ENCODE measurements at places on chromosomes 4 and X. TPM values are rescaled to one million over a fixed set of nuclear protein-coding genes. Genes with fewer than 3 reads are reported as not detected.
A peak's percentile ranks its signal among the peaks of the same experiment; 100 is the strongest.

USP17L13 gene
- polyA plus RNA-seq, result not detected

F11 gene
- polyA plus RNA-seq, result 12.9 TPM

PPP1R3F gene
- polyA plus RNA-seq, result 3.0 TPM

SHROOM3 gene
- polyA plus RNA-seq, result 14.4 TPM

SCD5 gene
- polyA plus RNA-seq, result 6.2 TPM

ARX gene
- polyA plus RNA-seq, result 0.21 TPM

ADRA2C gene
- 1.6 TPM for polyA plus RNA-seq

ERAS gene
- polyA plus RNA-seq, result not detected

XPNPEP2 gene
- 0.71 TPM for polyA plus RNA-seq

GPRASP1 gene
- polyA plus RNA-seq, result 2.4 TPM

DNA sequence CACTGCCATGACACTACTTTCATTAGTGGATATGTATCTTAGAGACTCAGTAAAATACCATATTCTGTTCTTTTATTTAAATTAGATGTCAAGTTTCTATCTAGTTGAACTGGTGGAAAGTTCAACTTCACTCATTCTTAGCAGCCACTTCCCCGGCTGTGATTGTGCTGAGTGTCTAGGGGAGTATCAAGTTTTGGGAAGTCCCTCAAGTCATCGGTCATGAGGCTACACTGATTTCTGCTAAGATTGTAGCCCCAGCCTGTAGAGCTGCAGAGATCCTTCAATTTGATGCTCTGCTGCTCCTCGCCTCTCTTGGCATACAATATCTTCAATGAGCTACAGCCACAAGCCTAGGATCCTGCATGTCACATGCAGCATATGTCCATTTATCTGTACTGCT lies 53.9 kb downstream of the DMP1 start:
- no peak for DNase-seq

DNA sequence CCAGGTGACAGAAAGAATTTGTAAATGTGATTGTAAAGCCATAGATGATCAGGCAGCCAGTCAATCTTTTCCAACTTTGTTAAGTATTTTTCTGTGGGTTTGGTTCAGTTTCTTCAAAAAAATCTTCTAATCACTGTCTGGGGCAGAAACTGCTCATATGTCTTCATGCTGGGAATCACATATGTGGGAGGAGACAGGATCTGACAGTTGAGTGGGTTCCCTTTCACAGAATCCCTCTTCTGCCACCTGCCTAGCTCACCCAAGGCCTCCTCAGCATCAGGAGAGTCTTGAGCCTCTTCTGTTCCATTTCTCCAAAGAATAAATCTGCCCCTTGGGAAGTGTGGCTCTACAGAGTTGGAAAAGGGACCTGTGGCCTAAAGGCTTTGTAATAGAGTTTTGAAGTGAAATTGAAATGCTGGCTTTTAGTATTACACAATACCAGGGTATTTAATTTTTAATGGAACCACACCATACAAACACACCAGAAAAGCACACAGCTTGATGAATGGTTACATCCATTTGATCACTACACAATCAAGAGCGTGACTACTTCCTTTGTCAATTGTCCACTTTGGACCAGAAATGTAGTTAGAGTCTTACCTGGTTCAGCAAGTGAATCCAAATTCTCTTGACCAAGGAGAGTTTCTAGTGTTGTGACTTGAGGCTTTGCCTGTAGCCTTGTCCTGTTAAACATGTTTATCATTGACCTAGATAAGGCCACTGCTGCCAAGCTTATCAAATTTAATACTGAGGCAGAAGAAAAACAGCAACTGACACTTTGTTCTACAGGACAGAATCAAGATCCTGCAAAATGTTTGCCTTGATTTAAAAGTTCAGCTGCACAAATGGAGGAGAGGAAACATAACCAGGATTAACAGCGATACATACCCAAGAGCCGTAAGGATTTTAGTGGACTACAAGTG lies 20.4 kb downstream of the MSMO1 start:
- DNase-seq, result no peak

GRCh38 chrX:46447384-46447783 lies 97.8 kb downstream of the ZNF674 start:
- peak; percentile 6 for DNase-seq

- peak; percentile 88 for DNase-seq
These were observed 508.1 kb upstream of the ARX start for GRCh38 chrX:25523574-25524540.

DNA sequence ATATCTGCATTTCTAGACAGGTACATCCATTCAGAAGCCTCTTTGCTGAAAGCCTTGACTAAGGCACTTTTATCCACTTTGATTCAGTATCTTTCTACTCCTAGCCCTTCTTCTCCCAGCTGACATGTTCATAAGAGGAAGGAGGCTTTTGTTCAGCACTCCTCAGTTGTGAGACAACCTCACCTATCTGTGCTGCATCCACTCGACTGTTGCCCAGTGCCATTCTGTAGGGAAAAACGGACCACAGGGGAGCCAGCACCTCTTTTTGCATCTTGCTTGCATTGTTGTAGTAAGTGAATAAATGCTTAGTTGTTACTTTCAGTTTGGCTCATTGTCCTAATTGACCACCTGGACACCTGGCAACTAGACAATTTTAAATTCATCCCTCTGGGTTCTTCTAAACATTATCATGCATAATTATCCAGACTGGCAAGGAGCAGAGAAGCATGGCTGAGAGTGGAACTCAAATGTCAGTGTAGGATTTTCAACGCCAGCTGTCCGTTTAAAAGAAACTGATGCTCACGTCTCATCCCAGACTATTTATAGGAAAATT lies 83.8 kb upstream of the BOD1L1 start:
- DNase-seq, result no peak

DNA sequence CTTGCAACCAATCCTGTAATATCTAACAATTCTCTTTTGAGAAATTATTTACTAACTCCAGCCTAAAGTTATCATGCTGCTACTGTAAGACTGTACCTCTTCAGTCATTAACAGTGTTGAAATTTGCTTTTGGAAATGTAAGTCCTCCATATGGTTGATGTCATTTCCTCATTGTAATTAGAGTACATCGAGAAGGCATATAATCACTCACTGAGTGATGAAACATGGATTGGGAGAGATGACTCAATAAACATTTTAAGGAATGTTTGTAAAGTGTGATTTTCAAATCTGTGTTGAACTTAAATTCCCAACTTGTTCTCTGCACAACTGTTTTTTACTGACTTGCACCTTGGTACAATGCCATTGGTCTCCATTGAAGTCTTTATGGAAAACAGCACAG lies 61.2 kb downstream of the HMGB2 start:
- DNase-seq, result peak; percentile 95

DNA sequence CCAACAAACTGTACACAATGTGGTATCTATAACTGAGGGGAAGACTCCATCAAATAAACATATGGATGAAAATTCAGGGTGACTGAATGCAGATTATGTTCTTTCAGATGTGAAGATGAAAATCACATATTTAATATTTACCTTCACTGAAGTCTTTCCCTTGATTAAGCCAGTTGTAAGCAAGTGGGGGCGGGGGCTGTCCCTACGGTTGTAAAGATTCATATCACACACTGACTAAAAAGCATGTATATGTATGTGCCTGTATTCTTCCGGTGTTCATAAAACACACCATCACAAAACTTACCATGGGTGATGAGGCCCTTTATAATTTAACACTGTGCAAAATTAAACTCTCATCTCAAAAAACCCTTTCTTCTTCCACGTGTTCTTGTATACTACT lies 1.3 kb downstream of the TAB3 start:
- DNase-seq, result no peak

- DNase-seq, result no peak
These were observed 74.9 kb downstream of the METTL14 start for GRCh38 chr4:118760092-118760491.

- no peak for DNase-seq
These were observed 47.8 kb downstream of the CASP6 start for GRCh38 chr4:109655396-109655795.

DNA sequence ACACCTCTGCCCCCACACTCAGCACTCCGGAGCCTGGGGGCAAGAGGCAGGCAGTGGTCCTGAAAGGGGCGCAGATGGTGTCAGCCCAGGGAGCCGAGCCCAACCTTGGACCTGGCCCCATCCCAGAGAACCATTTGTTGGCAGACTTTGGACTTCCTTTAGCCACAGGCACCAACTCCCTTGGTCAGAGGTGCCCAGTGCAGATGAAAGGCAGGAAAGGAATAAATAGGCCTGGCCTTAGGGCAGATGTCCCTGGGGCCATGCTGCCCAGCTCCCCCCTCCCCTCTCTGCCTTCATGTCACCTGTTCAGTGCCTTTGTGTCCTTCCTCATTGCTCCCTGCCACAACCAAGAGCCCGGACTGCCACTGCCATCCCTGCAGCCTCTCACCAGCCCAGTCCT lies 52.8 kb downstream of the SEL1L3 start:
- no peak for DNase-seq

DNA sequence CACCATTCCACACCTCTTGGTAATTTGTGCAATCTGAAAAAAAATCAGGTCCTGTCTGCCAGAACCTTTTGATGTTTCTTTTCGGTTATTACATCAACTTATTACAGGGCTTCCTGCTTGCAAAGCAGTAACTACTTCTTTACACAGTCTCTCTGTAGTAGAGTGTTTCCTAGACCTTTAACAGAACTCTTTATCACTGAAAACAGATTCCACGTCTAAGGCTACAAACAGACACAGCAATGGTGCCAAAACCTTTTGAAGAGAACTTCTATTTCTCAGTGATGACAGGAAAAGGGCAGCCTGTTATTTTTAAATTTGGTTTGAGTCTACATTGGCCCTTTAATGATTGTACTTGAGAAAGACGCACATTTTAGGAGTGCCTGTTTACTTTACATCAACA lies 713.5 kb upstream of the GRID2 start:
- DNase-seq, result no peak

DNA sequence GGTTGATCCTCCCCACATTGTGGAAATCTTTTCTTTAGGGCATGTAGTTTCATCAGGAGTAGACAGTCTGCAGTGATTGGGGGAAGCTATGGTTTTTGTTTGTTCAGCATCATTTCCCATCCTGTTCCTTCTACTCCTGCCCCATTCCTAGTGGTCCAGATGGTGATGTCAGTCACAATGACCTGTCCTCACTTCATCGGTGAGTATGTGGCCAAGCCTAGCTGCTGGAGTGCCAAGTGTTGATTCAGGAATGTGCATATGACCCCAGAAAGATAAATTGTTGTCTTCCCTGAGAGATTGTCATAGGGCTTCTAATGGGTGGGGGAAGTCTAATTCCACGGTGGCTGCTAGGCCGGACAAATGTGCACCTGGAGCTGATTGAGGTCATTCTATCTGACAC lies 130.6 kb upstream of the FAT1 start:
- no peak for DNase-seq

GRCh38 chr4:13547485-13548041 lies 3.3 kb upstream of the NKX3-2 start:
- DNase-seq, result no peak

DNA sequence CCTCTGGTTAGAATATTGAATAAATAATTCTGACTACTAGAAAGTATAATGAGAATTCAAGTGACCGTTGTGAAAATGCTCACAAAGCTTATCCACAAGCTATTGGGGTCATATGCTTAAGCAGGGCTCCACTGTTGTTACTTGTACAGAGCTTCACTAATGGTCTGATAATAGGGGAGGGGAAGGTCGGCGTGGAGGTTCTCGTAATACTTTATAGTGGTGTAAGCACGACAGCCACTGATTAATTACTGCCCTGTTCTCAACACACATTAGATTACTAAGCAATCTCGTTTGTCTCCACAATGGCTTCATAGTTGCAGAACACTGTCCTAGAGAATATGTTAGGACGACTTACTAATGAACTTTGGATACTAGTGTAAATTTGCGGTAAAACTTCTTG lies 11.6 kb downstream of the UNC5C start:
- DNase-seq, result peak; percentile 27

GRCh38 chr4:53076374-53076958 lies 214.3 kb downstream of the RASL11B start:
- peak; percentile 77 for DNase-seq

DNA sequence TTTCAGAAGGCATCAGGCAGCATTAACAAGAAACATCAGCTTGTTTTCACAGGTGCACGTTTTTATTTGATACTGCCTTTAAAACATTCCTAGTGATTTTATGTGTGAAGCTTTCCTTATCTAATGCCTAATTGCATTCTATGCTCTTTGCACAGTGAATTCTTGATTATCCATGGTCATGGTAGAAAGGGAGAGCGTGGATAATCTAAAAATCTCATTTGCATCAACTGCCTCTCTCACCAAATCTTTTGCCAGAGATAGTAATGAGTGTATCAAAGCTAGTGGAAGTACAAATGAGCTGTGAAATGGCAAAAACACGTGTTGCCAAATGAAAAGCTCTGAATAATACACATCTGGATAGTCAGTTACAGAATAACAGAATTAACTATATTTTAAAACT lies 170.5 kb downstream of the NAA11 start:
- DNase-seq, result no peak

- DNase-seq, result no peak
These were observed 29.4 kb downstream of the XG start for GRCh38 chrX:2781226-2781571.

GRCh38 chr4:102667001-102667400 lies 93.8 kb downstream of the MANBA start:
- DNase-seq, result no peak

DNA sequence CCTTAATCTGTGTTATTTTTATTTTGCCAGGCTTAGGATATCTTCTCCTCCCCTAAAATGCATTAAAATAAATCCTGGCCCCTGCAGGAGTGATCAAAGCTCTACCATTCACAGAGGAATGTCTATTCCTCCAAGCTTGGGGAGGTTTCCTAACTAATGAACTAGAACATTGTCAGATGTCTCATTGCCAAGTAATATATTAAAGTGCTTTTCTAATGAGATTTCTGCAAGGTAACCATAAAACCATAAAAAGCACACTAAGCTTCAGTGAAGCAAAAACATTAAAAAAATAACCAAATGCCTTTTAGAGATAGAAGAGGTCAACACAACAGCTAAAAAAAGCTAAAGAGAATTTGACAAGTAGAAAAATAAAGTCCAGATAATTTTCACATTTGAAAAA lies 34.8 kb downstream of the IGFBP7 start:
- DNase-seq, result no peak

DNA sequence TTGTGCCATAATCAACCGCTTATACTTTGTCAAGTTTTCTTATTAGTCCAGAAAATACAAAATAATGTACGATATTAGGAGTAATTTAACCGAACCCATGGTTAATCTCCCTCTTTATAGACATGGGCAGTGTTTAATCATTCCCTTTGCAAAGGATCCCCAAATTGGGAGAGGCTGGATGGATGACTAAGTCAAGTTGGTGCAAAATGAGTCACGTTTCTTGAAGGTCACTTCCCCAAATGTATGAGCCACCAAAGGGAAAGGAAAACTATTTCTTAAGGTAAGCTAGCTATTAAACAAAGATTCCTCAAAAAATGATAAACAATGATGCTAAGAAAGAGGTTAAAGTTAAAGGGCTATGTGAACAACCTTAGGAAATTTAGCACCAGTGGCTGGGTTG lies 17.5 kb downstream of the MAML3 start:
- no peak for DNase-seq

GRCh38 chr4:4247696-4248028 lies 361 bp downstream of the TMEM128 start:
- no peak for DNase-seq

DNA sequence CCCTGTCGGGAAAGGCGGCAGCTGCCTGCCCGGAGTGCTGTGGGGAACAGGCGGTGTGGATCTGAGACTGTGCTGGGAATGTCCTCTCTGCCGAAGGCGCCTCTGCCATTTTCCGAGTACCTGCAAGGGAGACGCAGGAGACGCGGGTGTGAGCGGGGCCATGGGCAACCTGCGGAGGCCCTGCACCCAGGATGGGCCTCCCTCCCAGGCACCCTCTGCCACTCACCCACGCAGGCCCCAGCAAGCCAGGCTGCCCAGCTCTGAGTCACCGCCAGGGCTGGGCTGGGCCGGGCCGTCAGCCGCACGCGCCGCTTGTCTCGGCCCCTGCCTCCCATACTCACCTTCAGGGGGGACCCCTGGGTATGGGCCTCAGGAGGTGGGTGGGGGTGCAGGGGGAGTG lies 3.5 kb upstream of the FGFR3 start:
- DNase-seq, result no peak

All from lung (tissue), 17 donors.